ENCODE measurements at places on chromosomes 4 and X. TPM values are rescaled to one million over a fixed set of nuclear protein-coding genes. Genes with fewer than 3 reads are reported as not detected.

DNA sequence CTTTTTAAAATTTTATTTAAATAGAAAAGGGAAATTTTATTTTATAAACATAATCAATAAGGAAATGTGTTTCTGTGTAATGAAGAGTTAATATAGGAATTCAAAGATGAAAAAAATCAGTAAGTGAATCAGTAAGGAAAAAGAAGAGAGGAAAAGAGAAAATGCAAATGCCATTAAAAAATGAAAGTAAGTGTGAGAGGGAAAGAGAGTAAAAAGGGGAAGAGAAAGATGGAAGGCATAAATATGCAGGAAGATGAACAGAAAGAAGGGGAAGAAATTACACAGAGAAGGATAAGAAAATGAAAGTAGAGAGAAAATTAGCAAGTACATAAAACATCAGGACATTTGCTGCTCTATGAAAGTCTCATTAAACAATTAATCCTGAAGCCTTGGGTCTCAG, 349.9 kb downstream of the FSTL5 start:
- DNase-seq = no peak

DNA sequence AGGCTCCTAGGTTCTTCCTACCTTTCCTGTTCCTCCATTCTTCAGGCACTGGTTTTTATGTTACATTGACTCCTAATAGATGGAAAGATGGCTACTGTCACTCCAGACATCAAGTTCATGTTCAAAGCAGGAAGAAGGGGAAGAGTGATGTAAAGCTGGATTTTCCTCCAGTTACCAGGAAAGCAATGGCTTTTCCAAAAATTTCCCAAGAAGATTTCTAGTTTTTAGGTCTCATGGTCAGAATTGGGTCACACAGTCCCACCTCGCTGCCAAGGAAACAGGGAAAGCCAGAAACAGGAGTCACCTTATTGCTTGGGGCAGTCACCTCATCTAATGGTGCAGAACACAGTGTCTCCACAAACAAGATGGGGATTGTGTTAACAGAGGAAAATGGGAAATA, 21.5 kb downstream of the RXFP1 start:
- no peak for DNase-seq

GRCh38 chr4:1416051-1416947, 10.1 kb upstream of the NKX1-1 start:
- peak; percentile 78 for DNase-seq

- DNase-seq = no peak
Observed at GRCh38 chr4:153555730-153556434, 89.7 kb downstream of the TMEM131L start.

GRCh38 chrX:72576141-72576894, 3.7 kb upstream of the HDAC8 start:
- no peak for DNase-seq

- no peak for DNase-seq
Observed at GRCh38 chr4:11152684-11153083, 276.0 kb downstream of the HS3ST1 start.

DNA sequence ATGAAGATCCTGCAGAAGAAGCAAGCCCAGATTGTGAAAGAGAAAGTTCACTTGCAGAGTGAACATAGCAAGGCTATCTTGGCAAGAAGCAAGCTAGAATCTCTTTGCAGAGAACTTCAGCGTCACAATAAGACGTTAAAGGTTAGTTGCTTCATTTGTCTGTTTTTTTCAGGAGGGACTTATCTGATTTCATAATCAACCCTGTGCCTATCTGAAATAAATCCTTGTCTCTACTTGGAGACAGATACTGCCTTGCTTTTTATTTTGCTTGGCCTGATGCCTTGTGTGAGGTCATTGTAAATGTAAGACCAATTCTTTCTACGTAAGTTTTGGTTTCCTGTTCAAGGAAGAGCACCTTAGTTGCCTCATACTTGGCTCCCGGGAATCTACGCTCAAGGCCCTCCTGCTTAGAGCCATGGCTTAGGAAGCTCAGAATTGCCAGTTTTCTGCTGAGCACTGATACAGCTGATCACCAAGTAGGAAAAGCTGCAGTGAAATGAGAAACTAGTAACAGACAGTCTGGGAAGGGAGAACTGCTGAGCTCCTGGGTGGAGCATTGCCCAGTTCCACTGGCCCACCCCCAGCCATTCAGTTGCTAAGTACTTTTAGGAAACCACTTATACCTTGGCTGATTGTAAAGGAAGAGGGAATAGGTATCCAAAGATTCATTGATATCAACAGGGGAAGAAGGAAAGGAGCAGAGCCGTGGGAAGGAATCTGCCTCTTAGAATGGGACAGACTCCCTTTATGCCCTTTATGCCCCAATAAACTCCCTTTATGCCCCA, 41.8 kb downstream of the RBBP7 start:
- no peak for DNase-seq

DNA sequence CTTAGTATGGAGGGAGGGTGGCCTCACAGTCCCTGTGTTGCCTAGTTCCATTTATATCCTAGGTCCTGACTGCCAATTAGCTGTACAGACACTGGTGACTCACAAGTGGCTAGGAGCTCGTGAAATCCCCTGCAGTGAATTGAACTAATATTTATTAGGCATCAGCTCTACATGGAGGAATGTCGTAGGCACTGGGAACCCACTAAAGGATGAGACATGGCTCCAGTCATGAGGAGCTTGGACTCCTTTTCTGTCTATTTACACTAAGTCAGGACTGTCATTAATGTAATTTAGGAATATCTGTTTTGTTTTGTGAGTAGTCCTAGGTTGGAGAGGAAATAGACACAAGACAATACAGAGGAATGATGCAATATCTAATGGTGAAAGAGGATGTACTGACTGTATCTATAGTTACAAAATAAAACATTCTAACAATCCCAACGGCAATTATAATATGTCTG, 67.7 kb downstream of the MID1IP1 start:
- no peak for DNase-seq

DNA sequence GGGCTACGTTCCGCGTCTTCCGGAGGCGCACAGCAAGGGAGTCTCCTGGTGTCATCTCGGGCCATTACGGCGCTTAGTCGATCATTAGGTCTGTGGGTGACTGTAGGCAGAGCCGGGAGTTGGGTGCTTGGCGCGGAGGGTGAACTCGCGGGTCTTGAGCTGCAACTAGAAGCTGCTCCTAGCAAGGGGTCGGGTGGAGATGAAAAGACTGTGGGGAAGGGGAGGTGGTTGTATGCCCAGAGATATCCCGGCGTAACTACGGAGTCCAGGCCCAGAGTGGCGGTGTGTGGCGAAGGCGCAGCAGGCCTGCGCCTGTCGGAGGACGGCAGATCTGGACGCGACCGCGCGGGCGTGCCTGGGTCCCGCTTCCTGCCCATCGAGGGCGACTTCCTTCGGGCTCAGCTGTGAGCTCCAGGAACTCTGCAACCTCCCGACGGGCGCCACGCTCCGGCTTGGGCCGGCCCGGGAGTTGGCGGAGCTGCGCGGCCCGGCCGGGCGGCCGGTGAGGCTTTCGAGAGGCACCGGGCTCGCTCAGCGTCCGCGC, 2.7 kb upstream of the NKX3-2 start:
- no peak for DNase-seq

DNA sequence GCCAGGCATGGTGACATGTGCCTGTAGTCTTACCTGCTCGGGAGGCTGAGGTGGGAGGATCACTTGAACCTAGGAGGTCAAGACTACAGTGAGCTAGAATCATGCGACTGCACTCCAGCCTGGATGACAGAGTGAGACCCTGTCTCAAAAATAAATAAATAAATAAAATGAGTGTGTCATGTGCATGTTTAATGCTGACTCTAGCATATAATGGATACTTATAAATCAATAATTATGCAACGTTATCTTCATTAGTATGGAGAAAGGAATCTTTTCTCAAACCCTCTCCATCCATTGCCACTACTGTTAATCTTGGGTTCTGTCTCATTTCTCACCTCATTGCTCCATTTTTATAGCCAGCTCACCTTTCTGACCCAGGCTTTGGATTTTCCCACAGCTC, 189.5 kb upstream of the RPL34 start:
- DNase-seq = no peak

DNA sequence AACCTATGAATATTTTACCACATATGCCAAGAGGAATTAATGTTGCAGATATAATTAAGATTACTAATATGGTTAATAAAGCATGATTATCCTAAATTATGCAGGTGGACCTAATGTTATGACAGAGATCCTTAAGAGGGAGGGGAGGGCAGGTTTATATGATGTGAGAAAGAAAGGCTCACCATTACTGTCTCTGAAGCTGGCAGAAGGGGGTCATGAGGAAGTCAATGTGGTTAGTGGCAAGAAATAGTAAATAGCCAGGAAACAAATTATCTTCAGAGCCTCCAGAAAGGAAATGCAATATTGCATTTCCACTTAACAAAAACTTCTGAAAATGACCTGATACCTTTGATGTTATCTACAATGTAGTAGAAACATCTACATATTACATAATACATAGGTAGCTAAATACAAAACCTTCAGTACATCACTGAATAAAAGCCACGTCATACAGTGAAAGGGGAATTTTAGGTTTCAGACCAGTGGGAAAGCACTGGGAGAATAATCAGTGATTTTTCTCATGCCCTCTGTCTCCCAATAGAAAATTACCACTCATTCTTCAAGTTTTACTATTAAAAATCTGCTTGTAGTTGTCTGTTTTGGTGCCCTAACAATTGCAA, 609.2 kb downstream of the SPOCK3 start:
- no peak for DNase-seq

GRCh38 chrX:38341442-38341841, 11.0 kb upstream of the OTC start:
- DNase-seq = no peak

GRCh38 chrX:1853916-1854315, 239.1 kb downstream of the ASMT start:
- DNase-seq = no peak

- DNase-seq = no peak
Observed at GRCh38 chrX:23908219-23909004, 606 bp downstream of the CXorf58 start.

DNA sequence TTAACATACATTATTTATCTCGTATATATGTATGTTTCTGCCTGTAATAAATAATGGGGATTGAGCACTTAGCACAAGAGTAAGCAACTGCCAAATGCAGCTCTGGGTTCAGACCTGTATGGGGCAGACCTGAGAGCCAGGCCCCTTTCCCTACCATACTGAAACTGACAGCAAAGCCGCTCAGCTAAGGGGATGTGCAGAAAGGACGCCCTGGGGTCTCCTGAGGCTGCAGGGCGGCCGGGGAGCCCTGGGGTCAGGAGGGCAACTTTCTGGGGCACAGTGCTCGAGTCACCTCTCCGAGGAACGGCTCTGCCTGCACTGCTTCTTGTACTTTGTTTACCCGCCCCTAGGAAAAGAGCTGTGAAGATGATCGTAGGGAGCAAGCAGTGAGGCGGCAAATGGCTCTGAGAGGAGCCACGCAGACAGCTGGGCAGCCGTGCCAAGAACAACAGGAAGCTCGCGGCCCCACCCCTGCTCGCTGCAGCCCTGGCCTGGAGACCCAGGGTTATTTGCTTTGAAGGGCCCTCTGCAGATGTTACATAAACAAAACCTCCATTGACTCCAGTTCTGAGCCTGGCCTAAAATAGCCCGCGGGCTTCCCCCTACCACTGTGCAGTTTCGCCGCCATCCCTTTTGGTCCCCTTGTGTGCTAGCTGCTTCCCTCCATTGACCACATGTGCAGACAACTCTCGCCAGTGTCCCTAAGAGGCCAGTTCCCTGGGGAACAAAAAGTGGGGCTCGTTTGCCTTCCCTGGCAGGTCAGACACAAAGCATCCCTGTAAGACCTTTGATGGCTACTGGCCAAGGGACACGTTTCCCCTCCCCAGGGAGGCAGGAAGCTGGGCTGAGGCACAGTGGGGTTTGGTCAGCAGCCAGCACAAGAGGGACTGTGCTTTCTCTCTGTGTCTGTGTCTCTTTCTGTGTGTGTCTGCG, 111.3 kb upstream of the LNX1 start:
- DNase-seq = no peak

DNA sequence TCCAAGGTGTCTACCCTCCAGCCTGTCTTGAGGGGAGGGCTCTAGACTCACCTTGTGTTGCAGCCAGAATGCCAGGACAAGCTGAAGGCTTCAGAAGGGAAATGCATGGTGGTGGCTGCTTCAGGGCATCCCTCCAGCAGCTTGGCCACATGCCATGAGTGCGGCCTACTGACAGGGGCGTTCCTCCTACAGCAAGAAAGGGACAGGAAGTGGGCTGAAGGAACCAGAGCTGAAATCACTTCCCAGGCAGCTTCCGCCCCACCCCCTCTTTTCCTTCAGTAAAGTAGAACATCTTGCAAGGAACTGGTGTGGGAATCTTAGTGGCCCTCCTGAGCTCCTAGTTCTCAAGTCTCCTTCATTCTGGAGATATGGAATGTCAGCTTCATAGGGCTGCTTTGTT, 167.5 kb upstream of the DGKK start:
- no peak for DNase-seq

- no peak for DNase-seq
Observed at GRCh38 chrX:40721489-40722106, 13.7 kb downstream of the MED14 start.

DNA sequence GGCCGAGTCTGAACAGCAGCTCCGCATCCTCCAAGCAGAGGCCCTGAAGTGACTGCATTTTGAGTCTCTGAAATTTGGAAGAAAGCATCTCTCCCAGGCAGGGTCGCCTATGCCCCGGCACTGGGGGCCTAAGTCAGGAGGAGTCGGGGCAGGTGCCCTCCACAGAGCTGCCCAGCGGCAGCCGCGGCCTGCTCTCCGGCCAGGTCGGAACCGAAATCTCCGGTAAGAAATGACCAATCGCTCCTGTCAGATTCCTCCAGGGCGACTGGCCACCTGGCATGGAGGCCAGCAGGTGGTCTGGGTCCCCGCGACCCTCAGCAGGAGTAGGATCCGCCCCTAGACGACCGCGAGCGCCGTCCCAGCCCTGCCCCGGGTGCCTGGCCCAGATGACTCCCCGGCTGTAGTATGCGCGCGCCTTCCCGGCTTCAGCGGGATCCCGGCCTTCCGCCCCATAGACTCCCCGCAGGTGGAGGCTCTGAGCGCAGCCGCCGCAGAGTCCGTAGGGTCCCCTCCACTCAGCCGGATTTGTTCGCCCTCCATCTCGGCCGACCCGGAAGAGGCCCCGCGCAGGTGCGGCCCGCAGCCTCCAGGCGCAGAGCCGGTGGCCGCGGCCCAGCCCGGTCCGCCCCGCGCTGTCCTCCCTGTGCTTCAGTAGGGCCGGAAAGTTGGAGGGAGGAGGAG, 1.5 kb downstream of the NKX1-1 start:
- peak; percentile 89 for DNase-seq

CLGN gene
- 0.60 TPM for total RNA-seq

BTC gene
- total RNA-seq = 0.41 TPM

FAM193A gene
- total RNA-seq = 24.9 TPM

ZNF630 gene
- total RNA-seq = 2.1 TPM

All from chondrocyte (in vitro differentiated cells).